ENCODE measurements at places on chromosomes 11 and 22.
A peak's percentile ranks its signal among the peaks of the same experiment; 100 is the strongest.

DNA sequence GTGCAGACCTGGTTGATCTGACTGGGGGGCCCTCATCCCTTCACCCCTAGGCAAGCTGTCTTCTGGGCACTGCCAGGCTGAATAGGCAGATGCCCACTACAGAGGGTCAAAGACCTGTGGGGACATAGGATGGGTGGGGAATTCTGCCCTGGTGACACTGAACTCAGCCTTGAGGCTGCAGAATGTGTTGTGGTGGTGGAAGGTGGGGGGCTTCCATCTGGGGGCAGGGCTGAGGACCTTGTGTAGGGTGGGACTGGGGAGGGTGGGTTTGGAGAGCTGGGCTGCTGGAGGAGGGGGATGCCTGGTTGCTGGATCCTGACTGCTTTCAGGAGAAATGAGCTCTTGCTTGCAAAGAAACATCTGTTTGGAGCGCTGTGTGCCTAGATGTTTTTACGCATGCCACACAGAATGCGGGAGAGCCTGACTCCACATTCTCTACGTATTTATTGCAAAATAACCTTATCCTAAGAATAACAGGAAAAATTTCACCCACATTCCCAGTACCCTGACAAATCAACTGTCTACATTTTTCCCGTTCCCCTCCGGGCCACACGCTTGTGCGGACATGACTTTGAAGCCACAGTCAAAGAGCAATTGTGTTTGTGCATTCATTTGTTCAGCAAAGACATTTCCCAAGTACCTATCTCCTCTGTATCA is 18.3 kb downstream of the SMIM38 start:
- DNase-seq = no peak

DNA sequence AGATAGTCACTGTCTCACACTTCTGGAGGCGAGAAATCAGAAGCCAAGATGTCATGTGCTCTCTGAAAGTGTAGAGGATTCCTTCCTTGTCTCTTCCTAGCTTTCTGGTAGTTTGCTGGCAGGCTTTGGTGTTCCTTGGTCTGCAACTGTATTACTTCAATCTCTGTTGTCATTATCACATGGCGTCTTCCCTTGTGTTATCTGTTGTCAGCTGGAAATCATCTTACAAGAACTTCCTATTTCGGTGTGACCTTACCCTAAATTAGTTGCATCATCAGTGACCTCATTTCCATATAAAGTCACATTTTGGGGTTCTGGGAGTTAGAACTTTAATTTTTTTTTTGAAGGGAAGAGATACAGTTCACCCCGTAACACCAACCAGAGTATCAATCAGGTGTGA is 3.3 kb upstream of the LIN7C start:
- DNase-seq = no peak

- no peak for DNase-seq
Measured at GRCh38 chr11:16512899-16513241, 156.5 kb upstream of the SOX6 start.

DNA sequence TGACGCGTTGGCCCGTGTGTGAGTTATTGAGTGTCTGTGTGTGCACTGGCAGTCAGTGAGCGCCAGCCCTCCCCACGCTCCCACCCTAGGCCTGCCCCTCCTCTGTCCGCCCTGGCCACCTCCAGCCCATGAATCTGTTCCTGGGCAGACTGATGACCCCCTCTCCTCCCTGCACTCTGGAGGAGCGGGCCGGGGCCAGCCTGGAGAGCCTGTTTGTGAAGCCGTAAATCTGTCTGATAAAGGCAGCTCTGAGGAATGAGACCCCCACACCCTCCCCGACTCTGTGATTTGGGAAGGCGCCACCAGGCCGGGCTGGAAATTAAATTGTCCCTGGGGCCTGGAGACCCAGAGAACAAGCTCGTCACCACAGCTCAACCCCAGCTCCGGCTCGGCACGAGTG is 8.6 kb downstream of the TSSC4 start:
- no peak for DNase-seq

DNA sequence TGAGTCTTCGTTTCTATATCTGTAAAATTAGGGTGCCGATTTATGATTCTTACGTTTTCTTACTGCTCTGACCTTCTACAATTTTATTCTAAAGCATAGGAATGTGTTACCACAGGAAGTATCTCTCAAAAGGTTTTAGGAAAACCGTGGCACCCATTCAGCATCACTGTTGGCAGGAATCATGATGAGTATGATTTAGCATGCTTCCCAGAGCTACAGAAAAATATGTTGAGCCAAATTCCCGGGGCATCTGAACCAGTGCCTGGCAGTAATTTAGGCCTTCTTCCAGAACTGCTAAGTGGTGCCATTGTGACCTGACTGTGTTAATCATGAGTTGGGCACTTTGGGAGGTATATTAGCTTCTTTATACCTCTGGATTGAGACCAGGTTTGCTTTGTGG is 605.0 kb upstream of the RAG2 start:
- DNase-seq = no peak

DNA sequence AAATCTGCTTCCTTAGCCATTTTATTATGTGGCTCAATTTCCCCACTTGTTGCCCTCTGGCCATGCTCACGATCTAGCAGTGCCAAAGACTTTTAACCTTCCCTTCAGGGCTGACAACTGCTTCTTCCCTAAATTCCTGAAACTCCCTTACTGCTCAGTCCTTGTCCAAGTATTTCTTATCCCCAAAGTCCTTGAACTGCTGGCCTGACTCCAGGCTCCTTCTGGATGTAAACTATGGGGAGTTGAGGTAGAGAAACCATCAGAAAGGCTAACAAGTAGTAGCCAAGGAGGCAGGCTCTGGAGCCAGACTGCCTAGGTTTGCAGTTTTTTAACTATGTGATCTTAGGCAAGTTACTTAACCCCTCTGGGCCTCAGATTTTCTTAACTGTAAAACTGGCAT is 258.7 kb upstream of the CCDC90B start:
- DNase-seq = no peak

- no peak for DNase-seq
Measured at GRCh38 chr22:39308614-39309363, 10.6 kb downstream of the RPL3 start.

DNA sequence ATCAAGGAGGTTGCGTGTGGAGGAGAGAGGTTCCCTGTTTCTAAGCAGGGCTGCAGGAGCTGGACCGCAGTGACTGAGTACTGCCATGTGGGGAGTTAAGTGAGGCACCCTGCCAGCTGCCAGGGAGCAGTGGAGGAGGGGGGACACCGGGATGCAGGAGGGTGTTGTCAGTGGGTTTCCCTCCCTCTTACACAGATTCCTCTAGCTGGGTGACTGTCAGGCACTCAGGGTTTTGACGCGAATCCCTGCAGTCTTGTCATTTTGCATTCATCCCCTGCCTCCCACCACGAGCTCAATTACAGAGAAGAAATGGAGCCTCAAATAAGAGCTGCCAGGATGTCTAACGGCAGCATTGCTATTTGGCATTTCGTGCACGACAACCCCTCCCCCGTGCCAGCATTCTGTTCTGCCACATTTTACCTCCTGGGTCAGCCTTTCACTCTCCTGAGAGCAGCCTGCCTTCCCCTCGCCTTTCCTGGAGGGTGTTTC is 119.8 kb upstream of the SORL1-AS1 start:
- DNase-seq = no peak

GRCh38 chr11:3183523-3183922 is 18.4 kb upstream of the OSBPL5 start:
- DNase-seq = no peak

GRCh38 chr11:45809456-45810395 is 4.8 kb downstream of the SLC35C1 start:
- no peak for DNase-seq

GRCh38 chr11:120134106-120134930 is 3.6 kb downstream of the TRIM29 start:
- DNase-seq = no peak

GRCh38 chr11:1732418-1733008 is 17.9 kb downstream of the IFITM10 start:
- DNase-seq = no peak

- no peak for DNase-seq
Measured at GRCh38 chr11:14124886-14125285, 162.4 kb downstream of the SPON1 start.

- DNase-seq = no peak
Measured at GRCh38 chr22:38420734-38421133, 34.3 kb downstream of the KCNJ4 start.

DNA sequence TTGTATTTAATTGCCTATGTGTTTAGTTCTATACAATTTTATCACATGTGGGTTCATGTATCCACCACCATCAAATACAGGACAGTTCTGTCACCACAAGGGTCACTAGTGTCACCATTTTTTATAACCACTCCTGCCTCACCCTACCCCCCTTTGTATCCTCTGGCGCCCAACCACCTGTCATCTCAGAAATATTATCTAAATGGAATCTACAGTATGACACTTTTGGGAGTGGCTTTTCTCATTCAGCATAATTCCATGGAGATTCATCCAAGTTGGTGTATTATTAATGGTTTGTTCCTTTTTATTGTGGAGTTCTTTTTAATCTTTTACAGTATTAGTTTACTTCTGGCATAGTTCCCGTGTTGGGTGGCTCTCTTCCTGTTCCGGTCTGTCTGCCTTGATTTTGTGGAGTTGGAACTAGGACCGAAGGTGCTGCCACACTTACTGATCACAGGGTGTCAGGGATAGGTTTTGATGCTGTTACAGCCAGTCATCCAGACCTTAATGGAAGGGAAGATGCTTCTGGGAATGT is 58.5 kb downstream of the TNRC6B start:
- DNase-seq = no peak

- DNase-seq = no peak
Measured at GRCh38 chr11:66293777-66294625, 2.3 kb downstream of the TMEM151A start.

DNA sequence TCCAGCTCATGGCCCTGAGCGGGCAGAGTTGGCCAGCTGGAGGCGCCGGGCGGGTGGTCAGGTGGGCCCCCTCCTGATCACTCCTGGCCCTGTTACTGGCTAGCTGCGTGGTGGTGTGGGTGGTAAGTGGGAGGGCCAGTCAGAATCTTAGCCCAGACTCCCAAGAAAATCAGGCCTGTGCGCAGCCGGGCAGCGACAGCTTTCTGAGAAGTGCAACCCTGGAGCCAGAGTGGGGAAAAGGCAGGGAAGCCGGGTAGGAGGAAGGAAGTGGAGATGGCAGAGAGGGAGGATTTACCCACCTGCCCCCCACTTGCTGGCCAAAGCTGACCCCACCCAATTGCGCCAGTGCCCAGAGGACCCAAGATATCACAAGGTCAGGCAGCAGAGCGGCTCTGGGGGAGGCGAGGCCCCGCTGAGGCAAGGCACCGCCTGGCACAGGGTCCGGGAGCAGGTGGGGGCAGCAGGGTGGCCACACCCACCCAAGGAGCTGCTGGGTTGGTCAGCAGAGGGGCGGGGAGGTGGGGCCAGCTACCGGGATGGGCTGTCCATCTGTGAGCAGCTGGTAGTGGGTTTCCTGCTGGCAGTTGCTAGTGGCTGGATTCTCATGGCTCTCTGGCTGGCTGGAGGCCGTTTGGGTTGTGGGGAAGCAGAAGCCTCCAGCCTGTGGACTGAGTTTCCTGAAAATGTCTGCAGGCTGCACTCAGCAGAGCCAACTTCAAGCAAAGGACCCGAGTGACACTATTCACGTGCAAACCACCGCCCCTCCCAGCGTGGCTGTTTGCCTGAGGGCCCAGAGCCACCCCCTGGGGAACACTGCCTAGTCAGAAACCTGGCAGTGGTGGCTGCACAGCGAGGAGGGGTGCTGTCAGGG is 196.4 kb downstream of the IGLL1 start:
- DNase-seq = no peak

DNA sequence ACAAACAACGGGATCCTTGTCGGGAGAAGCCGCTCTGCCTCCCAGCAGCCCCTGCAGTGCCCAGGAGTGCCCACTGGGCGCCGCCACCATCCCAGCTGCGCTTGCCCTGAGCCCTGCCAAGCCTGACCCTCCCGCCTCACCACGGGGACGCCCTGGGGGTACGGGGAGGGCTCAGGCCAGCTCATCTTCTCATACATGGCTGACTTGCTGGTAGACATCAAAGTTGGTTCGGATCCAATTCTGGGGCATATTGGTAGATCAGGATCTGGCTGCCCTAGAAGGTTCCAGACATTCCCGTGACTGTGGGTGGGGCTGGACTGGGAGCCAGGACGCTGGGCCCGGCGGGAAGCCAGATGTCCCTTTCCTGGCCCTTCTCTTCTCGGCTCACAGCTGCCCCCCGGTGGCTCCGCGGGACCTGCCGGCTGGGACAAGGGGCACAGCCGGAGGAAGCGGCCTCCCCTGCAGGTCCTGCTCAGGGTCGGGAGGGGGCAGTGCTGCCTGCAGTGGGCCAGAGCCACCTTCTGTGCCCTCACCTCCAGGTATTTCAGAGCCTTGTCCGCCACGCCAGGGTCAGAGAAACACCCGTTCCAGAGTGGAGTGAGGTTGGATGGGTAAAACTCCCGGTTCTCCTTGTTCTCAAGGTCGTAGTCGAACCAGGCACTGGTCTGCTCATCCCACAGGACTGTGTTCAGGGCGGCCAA is 10.6 kb upstream of the TREH start:
- DNase-seq = peak; percentile 87

GRCh38 chr22:21990445-21991303 is 8.1 kb upstream of the TOP3B start:
- DNase-seq = no peak

DNA sequence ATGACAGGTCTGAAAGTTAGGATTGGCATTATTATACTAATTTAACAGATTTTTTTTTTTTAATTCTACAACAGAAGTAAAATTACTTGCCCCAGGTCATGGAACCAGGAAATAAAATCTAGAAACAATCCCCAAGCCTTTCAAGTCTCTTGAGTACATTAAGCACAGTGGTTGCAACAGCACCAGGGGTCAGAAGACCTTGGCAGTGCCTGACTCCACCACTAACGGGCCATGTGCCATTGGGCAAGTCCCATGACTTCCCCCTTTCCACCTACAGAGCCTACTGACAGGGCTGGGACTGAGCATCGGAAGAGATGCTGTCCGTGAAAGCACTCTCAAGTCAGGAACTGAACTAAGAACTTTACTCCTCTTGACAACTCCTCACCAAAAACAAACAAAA is 98.6 kb upstream of the AKIP1 start:
- DNase-seq = no peak

GRCh38 chr11:124837491-124837856 is 27.8 kb upstream of the ROBO3 start:
- DNase-seq = peak; percentile 24

GRCh38 chr11:61114913-61115312 is 12.6 kb downstream of the CD5 start:
- no peak for DNase-seq

DNA sequence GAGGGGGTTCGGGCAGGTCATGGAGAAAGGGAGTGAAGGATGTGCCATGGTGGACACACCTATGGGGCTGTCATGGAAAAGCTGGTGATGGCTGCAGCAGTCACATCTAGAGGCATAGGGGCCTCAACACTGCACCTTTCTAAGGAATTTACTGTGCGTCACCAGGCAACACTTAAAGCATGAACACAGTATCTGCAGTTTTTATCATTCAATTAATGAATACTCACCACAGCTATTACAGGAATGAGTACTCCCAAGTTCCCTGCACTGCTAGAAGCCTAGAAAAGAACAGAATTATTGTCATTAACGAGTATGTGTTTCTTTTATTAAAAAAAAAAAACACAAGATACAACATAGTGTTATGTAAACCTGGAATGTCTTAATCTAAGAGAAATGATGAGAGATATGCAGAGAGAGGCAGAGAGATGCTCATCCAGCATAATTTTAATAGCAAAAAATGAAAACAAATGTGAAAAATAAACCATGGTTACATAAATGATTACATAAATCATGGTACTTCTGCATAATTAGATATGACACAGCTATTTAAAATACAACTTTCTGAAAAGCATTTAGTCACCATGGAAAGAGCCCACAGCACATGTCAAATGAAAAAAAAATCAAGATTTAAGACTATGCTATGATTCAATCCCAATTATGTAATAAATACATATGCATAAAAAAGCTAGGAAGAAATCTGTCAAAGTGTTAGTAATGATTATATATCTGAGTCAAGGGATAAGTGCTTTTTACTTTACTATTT is 19.2 kb downstream of the SERPIND1 start:
- DNase-seq = no peak
